Gastrocnemius medialis (tissue), 4 donors: ENCODE measurements at places on chromosomes 13 and 19.

- DNase-seq: no peak
- peaks cover 17% of the 10 kb centered on the region for H3K36me3 ChIP-seq
- H3K27ac ChIP-seq: peak overlapping the region; percentile 94
- peak overlapping the region; percentile 80 for H3K4me3 ChIP-seq
- H3K27me3 ChIP-seq: no peaks in the 10 kb centered on the region
- peaks cover 10% of the 10 kb centered on the region for H3K4me1 ChIP-seq
These were observed 574 bp downstream of the VMAC start for GRCh38 chr19:5905114-5905778.

DNA sequence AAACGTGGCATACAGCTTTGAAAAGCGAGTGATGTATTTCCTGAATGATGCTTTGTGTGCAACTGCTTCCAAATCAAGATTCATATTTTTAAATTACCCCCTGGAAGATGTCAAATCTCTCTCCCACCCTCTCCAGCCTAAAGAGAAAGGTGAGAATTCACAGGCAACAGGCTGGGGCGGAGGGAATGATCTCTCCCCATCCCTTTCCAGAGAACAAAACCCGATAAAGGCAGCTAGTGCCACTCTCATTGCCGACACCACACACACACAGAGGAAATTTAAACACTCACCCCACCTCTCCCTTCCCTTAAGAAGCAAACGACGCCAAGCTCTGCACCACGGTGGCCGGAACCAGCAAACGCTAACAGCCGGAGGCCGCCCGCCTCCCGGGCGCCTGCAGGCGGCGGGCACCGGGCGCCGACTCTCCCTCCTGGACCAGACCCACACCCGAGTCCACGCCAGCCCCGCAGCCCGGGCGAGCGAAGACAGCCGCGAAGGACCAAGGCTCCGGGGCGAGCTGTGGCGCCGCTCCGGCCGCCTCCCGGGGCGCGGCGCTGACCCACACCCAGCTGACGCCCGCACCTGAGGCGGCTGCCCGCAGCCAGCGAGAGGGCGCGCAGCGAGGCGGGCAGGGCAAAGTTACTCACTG is 477 bp downstream of the LNX2 start:
- peak overlapping the region; percentile 100 for H3K27ac ChIP-seq
- no peaks in the 10 kb centered on the region for H3K27me3 ChIP-seq
- DNase-seq: peak; percentile 52
- no peaks in the 10 kb centered on the region for H3K36me3 ChIP-seq
- peaks cover 30% of the 10 kb centered on the region for H3K4me1 ChIP-seq
- H3K4me3 ChIP-seq: peak overlapping the region; percentile 98

- DNase-seq: no peak
- H3K36me3 ChIP-seq: no peaks in the 10 kb centered on the region
- no peak overlapping the region for H3K27ac ChIP-seq
- no peaks in the 10 kb centered on the region for H3K4me1 ChIP-seq
- no peak overlapping the region for H3K4me3 ChIP-seq
These were observed 71.2 kb upstream of the ADGRE5 start for GRCh38 chr19:14310055-14310454.

DNA sequence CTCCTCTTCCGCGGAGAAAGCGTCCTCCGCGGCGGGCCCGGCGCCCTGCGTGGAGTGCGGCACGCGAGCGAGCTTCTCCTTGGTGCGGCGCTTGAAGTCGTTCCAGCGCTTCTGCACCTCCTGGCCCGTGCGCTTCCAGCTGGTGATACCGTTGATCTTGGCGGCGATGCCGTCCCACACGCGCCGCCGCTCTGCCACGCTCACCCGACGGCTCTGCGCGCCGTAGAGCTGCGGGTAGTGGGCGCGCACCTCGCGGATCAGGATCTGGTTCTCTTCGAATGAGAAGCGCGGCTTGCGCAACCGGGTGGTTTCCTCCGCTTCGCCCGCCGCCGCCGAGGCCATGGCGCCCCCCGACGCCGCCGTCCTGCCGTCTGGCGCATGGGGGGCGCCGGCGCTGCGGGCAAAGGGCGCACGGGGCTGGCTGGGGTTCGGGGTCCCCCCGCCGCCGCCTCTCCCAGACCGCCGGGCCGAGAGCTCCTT is 941 bp downstream of the MYPOP start:
- no peaks in the 10 kb centered on the region for H3K36me3 ChIP-seq
- DNase-seq: peak; percentile 28
- no peaks in the 10 kb centered on the region for H3K27me3 ChIP-seq
- peak overlapping the region; percentile 76 for H3K27ac ChIP-seq
- H3K4me1 ChIP-seq: peaks cover 7% of the 10 kb centered on the region

DNA sequence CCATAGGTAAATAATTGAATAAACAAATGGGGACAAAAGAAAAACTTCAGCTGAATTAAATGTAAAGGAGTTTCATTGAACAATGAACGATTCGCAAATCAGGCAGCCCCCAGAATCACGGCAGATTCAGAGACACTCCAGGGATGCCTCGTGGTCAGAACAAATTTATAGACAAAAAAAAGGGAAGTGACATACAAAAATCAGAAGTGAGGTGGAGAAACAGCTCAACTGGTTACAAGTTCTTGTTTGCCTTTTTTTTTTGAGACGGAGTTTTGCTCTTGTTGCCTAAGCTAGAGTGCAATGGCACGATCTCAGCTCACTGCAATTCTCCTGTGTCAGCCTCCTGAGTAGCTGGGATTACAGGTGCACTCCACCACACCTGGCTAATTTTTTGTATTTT is 5.7 kb downstream of the ZNF566 start:
- peaks cover 8% of the 10 kb centered on the region for H3K4me1 ChIP-seq
- H3K4me3 ChIP-seq: no peak overlapping the region
- H3K27ac ChIP-seq: no peak overlapping the region
- H3K27me3 ChIP-seq: no peaks in the 10 kb centered on the region
- no peaks in the 10 kb centered on the region for H3K36me3 ChIP-seq

- no peaks in the 10 kb centered on the region for H3K4me1 ChIP-seq
- peaks cover 32% of the 10 kb centered on the region for H3K36me3 ChIP-seq
- H3K4me3 ChIP-seq: no peak overlapping the region
- DNase-seq: no peak
- no peak overlapping the region for H3K27ac ChIP-seq
These were observed 9.9 kb downstream of the FXYD5 start for GRCh38 chr19:35164418-35164817.

DNA sequence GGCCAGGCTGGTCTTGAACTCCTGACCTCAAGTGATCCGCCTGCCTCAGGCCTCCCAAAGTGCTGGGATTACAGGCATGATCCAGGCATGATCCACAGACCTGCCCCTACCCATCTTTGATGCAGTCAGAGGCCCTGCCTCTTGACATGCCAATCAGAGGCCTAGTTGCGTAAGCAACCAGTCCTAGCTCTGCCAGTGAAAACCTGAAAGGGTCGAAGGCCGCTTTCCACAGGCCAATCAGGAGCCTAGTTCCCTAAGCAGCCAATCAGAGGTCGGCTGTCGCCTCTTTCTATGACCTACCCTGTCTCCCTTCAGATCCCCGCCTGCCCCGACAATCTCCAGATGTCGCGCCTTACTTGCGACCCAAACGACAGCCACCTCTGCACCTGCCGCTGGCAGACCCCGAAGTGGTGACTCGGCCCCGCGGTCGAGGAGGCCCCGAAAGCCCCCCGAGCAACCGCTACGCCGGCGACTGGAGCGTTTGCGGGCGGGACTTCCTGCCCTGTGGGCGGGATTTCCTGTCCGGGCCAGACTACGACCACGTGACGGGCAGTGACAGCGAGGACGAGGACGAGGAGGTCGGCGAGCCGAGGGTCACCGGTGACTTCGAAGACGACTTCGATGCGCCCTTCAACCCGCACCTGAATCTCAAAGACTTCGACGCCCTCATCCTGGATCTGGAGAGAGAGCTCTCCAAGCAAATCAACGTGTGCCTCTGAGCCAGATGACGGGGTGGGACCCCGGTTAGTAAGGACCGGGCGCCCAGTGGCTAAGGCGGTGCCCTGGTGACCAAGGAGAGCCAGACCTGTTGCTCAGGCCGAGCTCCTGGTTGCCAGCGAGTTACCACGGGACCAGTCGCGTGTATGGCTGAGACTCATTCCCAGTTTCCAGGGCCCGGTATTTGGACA is 6.3 kb downstream of the SYDE1 start:
- H3K27ac ChIP-seq: no peak overlapping the region
- no peak overlapping the region for H3K4me3 ChIP-seq
- H3K27me3 ChIP-seq: no peaks in the 10 kb centered on the region
- H3K4me1 ChIP-seq: no peaks in the 10 kb centered on the region
- H3K36me3 ChIP-seq: no peaks in the 10 kb centered on the region

DNA sequence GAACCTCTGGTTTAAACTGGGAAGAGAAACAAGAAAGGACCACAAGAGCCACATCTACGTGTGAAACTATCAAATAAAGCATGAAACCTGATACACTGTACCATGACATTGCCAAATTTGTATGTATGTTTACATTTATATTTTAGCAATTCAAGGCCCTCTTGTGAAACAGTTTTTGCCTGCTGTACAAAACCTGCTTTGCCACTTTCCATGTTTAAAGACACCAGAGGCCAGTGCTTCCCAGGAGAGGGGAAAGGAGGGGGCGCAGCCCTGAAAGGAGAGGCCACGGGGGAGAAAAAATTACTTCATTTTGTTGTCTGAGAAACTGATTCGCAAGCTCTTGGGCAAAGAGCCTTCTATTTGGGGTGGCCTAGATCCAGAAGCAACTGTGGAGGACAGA is 124.8 kb downstream of the DCLK1 start:
- H3K4me1 ChIP-seq: no peaks in the 10 kb centered on the region
- H3K4me3 ChIP-seq: no peak overlapping the region
- no peak overlapping the region for H3K27ac ChIP-seq
- no peaks in the 10 kb centered on the region for H3K27me3 ChIP-seq
- no peaks in the 10 kb centered on the region for H3K36me3 ChIP-seq
